Kidney epithelial cell (primary cell): ENCODE measurements at places on chromosomes 2 and 18. TPM values are rescaled to one million over a fixed set of nuclear protein-coding genes. Genes with fewer than 3 reads are reported as not detected.

DNA sequence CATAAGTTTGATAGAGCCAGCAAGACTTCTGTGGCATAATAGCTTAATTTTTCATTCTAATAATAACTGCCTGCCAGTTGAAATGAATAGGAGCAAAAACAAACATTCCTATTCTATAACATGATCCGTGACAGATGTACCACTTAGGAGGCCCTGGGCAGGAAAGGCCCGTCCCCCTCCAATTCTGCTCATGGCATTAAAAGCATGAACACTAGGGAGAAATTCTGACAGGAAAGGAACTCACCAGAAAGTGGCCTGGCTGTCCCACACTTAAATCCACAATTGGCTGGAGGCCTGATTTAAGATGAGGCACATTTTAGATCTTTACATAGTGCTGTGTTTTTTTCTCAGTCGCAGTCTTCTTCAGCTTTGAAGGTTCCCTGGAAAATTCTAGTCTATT, 261.9 kb upstream of the ETAA1 start:
- no peak for DNase-seq

RUFY4 gene
- total RNA-seq: not detected in 2 replicates

GRCh38 chr18:12884406-12885323, 628 bp upstream of the PTPN2 start:
- DNase-seq: no peak

SPR gene
- 15.0 and 18.3 TPM in 2 replicates for total RNA-seq
